H4 (cell line): ENCODE measurements at places on chromosomes 7 and 10. TPM values are rescaled to one million over a fixed set of nuclear protein-coding genes. Genes with fewer than 3 reads are reported as not detected.

- no peak for DNase-seq
These were observed 683 bp upstream of the ENTPD7 start for GRCh38 chr10:99658622-99659030.

DNA sequence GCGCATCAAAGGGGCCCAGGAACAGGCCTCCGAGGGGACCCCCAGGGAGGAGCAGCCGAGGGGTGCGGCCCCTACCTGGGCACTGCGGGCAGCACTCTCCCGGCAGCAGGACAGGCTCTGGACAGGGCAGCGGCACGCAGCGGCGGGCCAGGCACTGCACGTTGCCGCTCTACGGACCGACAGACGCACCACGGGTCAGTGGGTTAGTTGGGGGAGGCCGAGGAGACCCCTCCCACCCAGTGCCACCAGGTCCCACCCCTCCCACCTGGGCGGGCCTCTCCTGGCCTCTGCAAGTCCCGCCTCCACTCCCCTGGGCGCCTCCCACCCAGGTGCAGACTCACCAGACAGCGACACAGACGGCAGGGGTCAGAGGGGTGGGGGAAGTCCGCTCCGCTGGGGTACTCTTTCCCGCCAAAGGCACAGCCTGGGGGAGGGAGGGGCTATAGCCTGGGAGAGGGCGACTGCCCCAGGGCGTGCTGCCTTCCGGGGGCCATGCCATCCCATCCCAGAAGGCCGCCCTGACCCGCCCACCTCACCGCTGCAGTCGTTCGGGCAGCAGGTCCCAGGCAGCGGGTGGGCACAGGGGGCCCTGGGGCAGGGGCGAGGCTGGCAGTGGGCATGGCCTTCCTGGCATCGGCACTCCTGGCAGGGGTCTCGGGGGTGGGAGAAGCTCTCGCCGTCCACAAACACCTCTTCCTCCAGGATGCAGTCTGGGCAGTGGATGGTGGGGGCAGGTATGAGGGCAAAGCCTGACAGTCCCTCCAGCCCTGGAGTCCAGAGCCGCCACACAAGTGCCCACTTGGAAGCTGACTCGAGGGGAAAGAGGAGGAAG lies 19.2 kb downstream of the KCP start:
- no peak for DNase-seq

DNA sequence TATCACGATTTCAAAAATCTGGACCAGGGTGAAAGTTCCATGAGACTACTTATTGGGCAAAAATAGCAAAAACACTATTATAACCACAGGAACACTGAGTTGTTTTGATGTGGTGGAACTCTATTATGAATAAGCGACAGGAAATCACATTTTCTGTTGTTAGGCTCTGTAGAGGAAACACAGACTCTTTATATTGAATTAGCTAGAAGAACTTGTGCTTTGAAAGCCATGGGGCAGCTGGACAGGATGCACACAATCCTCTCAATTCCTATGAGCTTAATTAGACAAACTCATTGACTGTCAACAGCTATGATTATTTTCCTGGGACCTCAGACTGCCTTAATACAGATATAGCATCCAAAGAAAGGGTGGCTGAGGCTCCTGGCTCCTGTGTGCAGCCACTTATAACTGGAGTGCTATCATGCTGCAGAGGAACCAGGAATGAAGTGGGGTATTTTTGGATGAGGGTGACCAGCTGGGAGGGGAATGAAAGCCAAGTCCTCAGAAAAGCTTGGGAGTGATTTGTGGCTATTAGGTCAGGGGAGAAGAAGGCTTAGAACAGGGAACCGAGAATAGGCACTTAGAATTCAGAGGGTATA lies 657.3 kb downstream of the TYW1 start:
- DNase-seq: no peak

DNA sequence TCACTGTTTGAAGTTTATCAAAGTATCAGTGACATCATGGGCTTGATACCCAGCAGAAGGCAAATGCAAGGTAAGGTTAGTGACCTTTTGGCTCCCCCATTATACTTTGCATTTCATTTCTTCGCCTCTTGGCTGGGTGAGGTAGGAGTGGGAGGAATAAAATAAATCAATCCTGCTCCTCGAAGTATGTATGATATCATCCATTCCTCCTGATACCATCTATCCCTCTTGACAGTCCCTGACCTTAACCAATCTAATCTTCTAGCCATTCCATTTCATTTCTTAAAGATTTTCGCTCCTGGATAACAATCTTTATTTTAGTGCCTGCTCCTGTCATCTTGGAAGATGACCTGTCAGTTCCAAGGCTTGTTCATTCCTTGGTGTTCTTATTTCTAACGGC lies 1083.3 kb downstream of the NXPH1 start:
- DNase-seq: no peak

DNA sequence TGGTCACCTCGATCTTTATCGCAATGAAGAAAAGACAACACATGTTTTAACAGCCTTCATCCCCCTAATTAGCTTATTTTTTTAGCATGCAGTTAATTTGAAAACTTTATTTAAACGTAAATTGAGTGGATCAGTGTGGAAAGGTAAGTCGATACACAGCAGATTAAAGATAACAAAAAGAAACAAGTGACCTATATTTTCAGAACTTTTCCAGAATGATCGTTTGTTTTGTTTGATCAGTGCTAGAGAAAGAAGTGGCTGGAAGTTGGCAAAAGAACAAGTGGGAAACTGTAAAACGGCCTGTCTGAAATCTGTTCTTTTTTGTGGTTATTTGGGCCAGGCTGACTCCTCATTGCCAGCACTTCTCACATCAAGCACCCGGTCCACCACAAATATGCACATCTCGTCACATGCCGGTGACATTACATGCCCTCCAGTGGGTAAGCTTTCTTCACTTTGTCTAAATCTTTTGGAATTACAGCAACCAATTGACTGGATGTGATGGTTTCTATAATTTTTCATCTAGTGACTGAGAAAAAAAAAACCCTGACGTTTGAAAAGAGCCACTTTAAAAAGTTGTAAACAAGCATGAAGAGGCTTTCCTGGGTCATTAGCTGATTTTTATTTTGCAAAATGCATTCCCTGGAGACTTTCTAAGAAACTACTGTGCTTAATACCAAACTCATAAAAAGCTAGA lies 33.2 kb downstream of the C7orf33 start:
- DNase-seq: peak; percentile 87

The VWC2 gene
- 0.04 TPM in 1 of 2 replicates, not detected in the other for total RNA-seq
